Stimulated activated CD4-positive, alpha-beta T cell treated with anti-CD3 and anti-CD28 coated beads, Interleukin-15, amount 100 ng/mL, for 48 hours (primary cell): ENCODE measurements at places on chromosomes 6 and 20.
A peak's percentile ranks its signal among the peaks of the same experiment; 100 is the strongest.

- no peak for DNase-seq
Measured at GRCh38 chr6:148620579-148621298, 126.1 kb upstream of the UST start.

DNA sequence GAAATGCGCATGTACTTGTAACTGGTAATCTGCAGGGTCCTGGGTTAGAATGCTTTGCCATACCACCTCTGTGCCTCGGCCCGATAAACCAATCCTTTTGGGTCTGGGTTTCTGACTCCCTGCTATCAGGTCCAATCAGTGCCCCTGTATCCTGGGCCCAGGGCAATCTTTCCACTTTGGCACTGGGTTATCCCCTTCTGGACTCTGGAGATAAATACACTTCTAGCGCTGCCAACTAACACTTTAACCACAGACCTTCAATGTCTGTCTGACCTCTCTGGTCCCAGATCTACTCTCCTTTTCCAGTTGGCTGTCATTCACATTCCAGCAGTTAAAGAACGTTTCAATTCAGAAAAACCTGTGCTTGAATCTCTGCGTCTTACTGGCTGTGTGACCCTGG, 55.3 kb downstream of the DNAAF9 start:
- DNase-seq, result no peak

DNA sequence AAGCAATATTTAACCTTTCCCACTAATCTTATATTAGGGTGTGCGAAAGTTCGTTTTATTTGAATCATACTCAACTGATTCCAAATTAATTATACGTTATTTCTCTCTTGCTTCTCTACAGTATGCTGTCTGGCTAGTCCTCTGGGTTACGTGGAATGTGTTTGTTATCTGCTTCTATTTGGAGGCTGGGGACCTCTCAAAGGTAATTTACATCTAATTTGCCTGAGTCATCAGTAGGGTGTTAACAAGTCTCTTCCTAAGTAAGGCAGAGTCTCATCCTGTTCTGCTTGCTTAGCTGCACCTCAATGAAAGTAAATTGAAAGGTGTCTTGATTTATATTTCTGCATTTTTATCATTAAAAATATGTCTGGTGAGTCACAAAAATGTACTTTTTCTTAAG, 551.5 kb downstream of the NKAIN2 start:
- no peak for DNase-seq

DNA sequence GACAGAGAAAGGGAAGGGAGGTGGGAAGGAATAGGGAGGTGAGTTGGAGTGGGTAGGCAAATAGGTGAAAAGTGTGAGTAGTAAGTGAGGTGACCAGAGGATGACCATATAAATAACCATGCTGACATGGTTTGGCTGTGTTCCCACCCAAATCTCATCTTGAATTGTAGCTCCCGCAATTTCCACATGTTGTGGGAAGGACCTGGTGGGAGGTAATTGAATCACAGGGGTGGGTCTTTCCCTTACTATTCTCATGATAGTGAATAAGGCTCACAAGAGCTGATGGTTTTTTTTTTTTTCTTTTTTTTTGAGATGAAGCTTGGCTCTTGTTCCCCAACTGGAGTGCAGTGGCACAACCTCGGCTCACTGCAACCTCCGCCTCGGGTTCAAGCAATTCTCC, 21.5 kb upstream of the SMIM13 start:
- DNase-seq, result no peak

- DNase-seq, result no peak
Measured at GRCh38 chr6:25564943-25565342, 87.1 kb upstream of the SCGN start.

DNA sequence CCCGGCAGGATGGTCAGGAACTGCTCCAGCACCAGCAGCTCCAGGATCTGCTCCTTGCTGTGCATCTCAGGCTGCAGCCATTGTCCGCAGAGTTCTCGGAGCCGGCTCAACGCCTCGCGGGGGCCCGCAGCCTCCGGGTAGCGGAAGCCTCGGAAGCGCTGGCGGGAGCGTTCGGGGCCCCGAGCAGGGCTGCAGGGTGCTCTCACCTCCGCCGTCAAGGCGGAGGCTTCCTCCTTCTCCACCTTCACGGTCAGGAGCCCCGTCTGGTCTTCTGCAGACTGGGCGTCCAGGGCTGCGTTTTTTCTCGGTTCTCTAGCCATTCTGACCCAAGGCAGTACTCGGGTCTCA, 434 bp downstream of the ZKSCAN4 start:
- DNase-seq, result peak; percentile 19

- no peak for DNase-seq
Measured at GRCh38 chr20:24981282-24981681, 11.3 kb downstream of the APMAP start.

- no peak for DNase-seq
Measured at GRCh38 chr6:89941031-89941762, 46.9 kb downstream of the GJA10 start.

GRCh38 chr6:153210083-153210482, 79.0 kb upstream of the RGS17 start:
- DNase-seq, result no peak
